ENCODE measurements at places on chromosomes 4 and X. TPM values are rescaled to one million over a fixed set of nuclear protein-coding genes. Genes with fewer than 3 reads are reported as not detected.
A peak's percentile ranks its signal among the peaks of the same experiment; 100 is the strongest.

The VCX3B gene
- total RNA-seq = not detected

The SERPINA7 gene
- 43.1 TPM for total RNA-seq

The TSPAN6 gene
- total RNA-seq = 134 TPM

The WDR17 gene
- 1.1 TPM for total RNA-seq

DNA sequence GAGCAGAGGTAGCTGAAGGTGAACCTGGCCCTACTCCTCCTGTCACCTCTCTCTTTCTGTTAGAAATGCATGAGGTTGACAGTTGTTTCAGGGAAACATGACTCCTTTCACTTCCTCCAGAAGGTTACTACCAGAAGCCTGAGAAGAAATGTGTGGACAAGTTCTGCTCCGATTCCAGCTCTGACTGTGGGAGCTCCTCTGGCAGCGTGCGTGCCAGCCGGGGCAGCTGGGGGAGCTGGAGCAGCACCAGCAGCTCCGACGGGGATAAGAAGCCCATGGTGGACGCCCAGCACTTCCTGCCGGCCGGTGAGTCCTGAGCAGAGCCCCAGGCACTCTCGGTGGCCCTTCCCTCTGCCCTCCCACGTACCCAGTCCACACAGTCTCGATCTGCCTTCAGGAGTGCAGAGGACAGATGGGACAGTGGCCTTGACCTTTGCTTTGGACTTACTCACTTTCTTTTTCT lies 61.3 kb upstream of the TLR2 start:
- no peak overlapping the region for H3K27ac ChIP-seq
- DNase-seq = no peak
- no peaks in the 10 kb centered on the region for H3K27me3 ChIP-seq

DNA sequence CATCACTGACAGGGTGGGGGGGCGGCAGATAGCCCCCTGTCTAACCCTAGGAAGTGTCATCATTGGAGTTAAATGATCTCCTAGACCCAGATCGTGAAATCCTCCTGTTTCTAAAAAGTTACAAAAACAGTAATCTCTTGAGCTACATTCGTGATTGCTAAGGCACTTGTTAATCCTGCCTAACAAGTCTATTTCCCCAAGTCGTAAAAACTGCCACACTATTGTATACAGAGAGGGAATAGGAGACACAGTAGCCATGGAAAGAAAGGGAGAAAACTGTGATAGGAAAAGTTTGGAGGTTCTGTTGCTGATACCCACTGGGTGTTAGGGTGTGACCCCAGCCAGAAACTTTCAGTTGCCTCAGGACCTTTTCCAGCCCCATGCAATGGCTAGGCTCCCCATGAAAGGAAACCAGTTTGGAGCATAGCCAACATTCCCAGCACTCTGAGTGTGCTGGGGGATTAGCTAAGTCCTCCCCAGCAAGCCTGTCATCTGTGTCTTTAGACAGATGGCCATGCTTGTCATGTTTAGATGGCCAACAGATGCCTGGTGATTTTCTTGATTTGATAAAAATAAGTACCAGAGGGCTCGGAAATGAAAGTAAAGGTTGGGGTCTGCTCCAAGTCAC lies 63.3 kb upstream of the ANXA10 start:
- H3K27me3 ChIP-seq = no peaks in the 10 kb centered on the region
- H3K4me1 ChIP-seq = no peaks in the 10 kb centered on the region
- H3K36me3 ChIP-seq = no peaks in the 10 kb centered on the region
- H3K27ac ChIP-seq = no peak overlapping the region
- H3K4me3 ChIP-seq = no peak overlapping the region
- DNase-seq = no peak

GRCh38 chr4:3406021-3406420 lies 35.7 kb upstream of the HGFAC start:
- no peaks in the 10 kb centered on the region for H3K27me3 ChIP-seq
- DNase-seq = no peak
- H3K27ac ChIP-seq = no peak overlapping the region

GRCh38 chrX:50818986-50819385 lies 5.0 kb upstream of the SHROOM4 start:
- no peak for DNase-seq
- H3K27me3 ChIP-seq = no peaks in the 10 kb centered on the region
- H3K4me3 ChIP-seq = no peak overlapping the region

GRCh38 chr4:44100456-44100855 lies 348.2 kb downstream of the KCTD8 start:
- no peak overlapping the region for H3K4me3 ChIP-seq
- H3K4me1 ChIP-seq = no peaks in the 10 kb centered on the region
- H3K36me3 ChIP-seq = no peaks in the 10 kb centered on the region

DNA sequence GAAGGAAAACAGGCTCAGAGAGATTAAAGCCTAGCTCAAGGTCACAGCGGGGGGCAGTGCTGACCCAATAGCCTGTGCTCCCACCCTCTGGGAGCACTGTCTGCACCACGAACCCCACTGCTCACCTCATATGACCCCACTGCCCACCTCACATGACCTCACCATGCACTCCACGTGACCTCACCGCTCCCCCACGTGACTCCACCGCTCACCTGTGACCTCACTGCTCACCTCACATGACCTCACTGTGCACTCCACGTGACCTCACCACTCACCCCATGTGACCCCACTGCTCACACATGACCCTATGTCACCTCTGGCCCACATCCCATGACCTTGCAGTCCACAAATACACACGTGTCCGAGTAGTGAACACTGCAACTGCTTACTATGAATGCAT lies 55.4 kb downstream of the ACOX3 start:
- no peak for DNase-seq
- no peak overlapping the region for H3K27ac ChIP-seq
- no peak overlapping the region for H3K4me3 ChIP-seq

GRCh38 chr4:20313237-20314030 lies 61.7 kb downstream of the SLIT2 start:
- no peak overlapping the region for H3K27ac ChIP-seq
- no peaks in the 10 kb centered on the region for H3K36me3 ChIP-seq
- no peak overlapping the region for H3K4me3 ChIP-seq
- DNase-seq = peak; percentile 46
- peaks cover 3% of the 10 kb centered on the region for H3K4me1 ChIP-seq

- no peaks in the 10 kb centered on the region for H3K27me3 ChIP-seq
- H3K27ac ChIP-seq = no peak overlapping the region
- DNase-seq = no peak
- no peaks in the 10 kb centered on the region for H3K36me3 ChIP-seq
- H3K4me3 ChIP-seq = no peak overlapping the region
- H3K4me1 ChIP-seq = peaks cover 3% of the 10 kb centered on the region
Measured at GRCh38 chr4:126182336-126182735, 867.6 kb downstream of the FAT4 start.

GRCh38 chr4:138975225-138975624 lies 40.4 kb upstream of the NOCT start:
- no peak overlapping the region for H3K27ac ChIP-seq
- no peaks in the 10 kb centered on the region for H3K36me3 ChIP-seq
- no peak overlapping the region for H3K4me3 ChIP-seq
- no peak for DNase-seq
- H3K4me1 ChIP-seq = peaks cover 8% of the 10 kb centered on the region

GRCh38 chrX:108731153-108731552 lies 5.2 kb downstream of the IRS4 start:
- peaks cover 60% of the 10 kb centered on the region for H3K27me3 ChIP-seq
- H3K4me3 ChIP-seq = no peak overlapping the region
- no peak for DNase-seq
- no peaks in the 10 kb centered on the region for H3K36me3 ChIP-seq
- no peaks in the 10 kb centered on the region for H3K4me1 ChIP-seq

- peak; percentile 53 for DNase-seq
- H3K27ac ChIP-seq = no peak overlapping the region
- H3K36me3 ChIP-seq = no peaks in the 10 kb centered on the region
- peaks cover 3% of the 10 kb centered on the region for H3K27me3 ChIP-seq
Measured at GRCh38 chr4:141346144-141346543, 125.4 kb downstream of the ZNF330 start.

- H3K4me1 ChIP-seq = no peaks in the 10 kb centered on the region
- H3K36me3 ChIP-seq = no peaks in the 10 kb centered on the region
- H3K4me3 ChIP-seq = no peak overlapping the region
Measured at GRCh38 chr4:165301833-165302232, 25.6 kb upstream of the MSMO1 start.

- H3K4me3 ChIP-seq = no peak overlapping the region
- DNase-seq = no peak
- H3K27ac ChIP-seq = no peak overlapping the region
- no peaks in the 10 kb centered on the region for H3K4me1 ChIP-seq
- no peaks in the 10 kb centered on the region for H3K27me3 ChIP-seq
Measured at GRCh38 chr4:16206848-16207247, 19.4 kb downstream of the TAPT1 start.

DNA sequence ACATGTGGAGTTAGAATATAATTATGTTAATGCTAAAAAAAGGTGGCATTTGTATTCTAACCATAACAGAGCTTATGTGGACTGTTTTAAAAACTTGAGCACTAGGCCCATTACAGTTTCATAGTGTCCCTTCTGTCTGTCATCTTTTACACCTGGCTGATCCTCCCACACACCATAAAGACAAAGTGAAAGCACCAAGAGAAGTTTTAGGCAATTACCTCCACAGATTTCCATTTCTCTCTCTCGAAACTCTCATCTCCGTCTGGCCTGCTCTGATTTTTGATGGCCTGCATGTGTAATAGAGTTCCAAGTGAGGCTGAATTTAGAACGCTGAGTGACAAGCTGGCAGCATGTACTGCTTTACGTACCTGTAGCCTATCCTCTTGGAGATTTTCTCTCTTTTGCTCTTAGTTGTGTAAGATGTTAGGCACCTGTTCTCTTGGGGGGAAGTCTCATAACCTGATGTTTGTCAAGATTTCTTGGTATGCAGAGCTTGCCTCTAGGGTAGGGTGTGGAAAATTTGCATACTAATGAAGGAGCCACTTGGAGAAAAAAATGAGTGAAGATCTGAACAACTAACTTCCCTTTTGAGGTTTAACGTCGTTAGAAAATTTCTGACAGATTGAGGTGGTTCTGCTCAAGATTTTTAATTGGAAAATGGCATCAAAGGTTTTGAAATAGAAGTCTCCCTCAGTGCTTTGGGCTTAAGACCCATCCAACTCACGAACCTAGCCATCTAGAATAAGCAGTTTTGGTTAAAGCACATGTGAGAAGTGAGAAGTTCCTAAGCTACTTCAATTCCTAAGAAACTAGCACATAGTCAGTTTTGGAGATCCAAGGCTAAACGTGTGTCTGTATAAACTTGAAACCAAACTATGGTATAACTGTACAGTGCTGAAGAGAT lies 57.6 kb upstream of the RAP1GDS1 start:
- no peaks in the 10 kb centered on the region for H3K4me1 ChIP-seq
- DNase-seq = no peak
- no peaks in the 10 kb centered on the region for H3K36me3 ChIP-seq
- no peak overlapping the region for H3K27ac ChIP-seq
- no peak overlapping the region for H3K4me3 ChIP-seq

GRCh38 chrX:109187473-109188168 lies 294.3 kb downstream of the GUCY2F start:
- no peak overlapping the region for H3K4me3 ChIP-seq
- H3K27me3 ChIP-seq = no peaks in the 10 kb centered on the region
- no peaks in the 10 kb centered on the region for H3K36me3 ChIP-seq
- no peak overlapping the region for H3K27ac ChIP-seq

GRCh38 chr4:2364654-2365053 lies 53.8 kb downstream of the ZFYVE28 start:
- no peak overlapping the region for H3K27ac ChIP-seq
- DNase-seq = no peak

DNA sequence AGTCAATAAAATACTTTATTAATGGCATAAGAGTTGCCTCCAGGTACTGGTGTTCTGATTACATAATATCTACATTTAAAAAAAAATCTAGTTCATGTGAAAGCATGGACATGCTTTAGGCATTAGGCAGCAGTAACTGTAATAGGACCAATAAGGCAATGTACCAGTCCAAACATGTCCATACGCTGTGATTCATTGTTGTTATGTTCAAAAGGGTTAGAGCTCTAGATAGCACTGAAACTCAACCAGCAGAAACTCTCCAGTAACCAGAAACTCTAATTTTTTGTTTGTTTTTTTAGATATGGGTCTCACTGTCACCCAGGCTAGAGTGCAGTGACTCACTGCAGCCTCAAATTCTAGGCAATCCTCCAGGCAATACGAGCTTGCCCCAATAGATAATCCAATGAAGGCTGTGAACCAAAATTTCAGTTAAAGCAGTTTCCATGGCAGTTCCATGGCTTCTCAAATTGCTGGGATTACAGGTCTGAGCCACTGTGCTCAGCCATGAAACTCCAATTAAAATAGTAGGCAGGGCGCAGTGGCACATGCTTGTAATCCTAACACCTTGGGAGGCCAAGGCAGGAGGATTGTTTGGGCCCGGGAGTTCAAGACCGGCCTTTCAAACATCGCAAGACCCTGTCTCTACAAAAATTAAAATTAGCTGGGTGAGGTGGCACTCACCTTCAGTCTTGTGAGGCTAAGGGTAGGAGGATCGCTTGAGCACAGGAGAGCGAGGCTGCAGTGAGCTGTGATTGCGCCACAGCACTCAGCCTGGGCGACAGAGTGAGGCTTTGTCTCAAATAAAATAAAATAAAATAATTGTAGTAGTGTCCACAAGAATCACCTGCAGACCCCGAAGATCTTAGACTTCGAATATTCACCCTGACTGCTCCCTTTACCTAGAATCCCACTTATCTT lies 36.3 kb downstream of the MGARP start:
- H3K4me3 ChIP-seq = no peak overlapping the region
- peak; percentile 12 for DNase-seq
- H3K27ac ChIP-seq = peak overlapping the region; percentile 47
- H3K4me1 ChIP-seq = no peaks in the 10 kb centered on the region
- H3K36me3 ChIP-seq = no peaks in the 10 kb centered on the region
- no peaks in the 10 kb centered on the region for H3K27me3 ChIP-seq

- peaks cover 16% of the 10 kb centered on the region for H3K4me1 ChIP-seq
- H3K27me3 ChIP-seq = no peaks in the 10 kb centered on the region
- no peak overlapping the region for H3K4me3 ChIP-seq
- no peaks in the 10 kb centered on the region for H3K36me3 ChIP-seq
- no peak for DNase-seq
- H3K27ac ChIP-seq = peak overlapping the region; percentile 30
Measured at GRCh38 chr4:75729836-75730235, 5.5 kb downstream of the USO1 start.

- H3K4me3 ChIP-seq = no peak overlapping the region
- no peak for DNase-seq
- no peaks in the 10 kb centered on the region for H3K27me3 ChIP-seq
- no peaks in the 10 kb centered on the region for H3K36me3 ChIP-seq
Measured at GRCh38 chr4:165095291-165095690, 17.4 kb downstream of the TMEM192 start.

DNA sequence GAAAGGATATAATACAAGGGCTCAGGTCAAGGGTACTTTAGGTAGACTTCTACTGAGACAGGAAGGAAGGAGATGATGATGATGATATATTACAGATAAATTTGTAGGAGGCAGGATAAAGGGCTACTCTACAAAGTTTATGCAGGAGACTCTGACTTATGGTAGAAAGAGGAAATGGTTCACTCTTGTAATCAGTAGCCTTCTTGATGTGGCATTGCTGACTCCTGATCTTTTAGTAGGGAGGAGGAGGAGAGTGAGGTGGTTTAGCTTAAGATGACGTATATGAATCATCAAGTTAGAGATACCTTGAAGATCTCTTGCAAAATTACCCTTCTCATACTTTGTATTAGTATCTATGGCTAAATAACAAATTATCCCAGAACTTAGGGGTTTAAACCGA lies 4.7 kb downstream of the BLTP1 start:
- DNase-seq = no peak
- peaks cover 7% of the 10 kb centered on the region for H3K4me1 ChIP-seq
- no peaks in the 10 kb centered on the region for H3K36me3 ChIP-seq
- H3K27ac ChIP-seq = no peak overlapping the region

GRCh38 chr4:94673961-94674360 lies 83.8 kb upstream of the BMPR1B start:
- no peaks in the 10 kb centered on the region for H3K27me3 ChIP-seq
- no peak overlapping the region for H3K4me3 ChIP-seq
- H3K4me1 ChIP-seq = no peaks in the 10 kb centered on the region
- no peak overlapping the region for H3K27ac ChIP-seq

Measured in hepatocyte (in vitro differentiated cells).